AG10803 (cell line): ENCODE measurements at places on chromosomes 2 and 18.

DNA sequence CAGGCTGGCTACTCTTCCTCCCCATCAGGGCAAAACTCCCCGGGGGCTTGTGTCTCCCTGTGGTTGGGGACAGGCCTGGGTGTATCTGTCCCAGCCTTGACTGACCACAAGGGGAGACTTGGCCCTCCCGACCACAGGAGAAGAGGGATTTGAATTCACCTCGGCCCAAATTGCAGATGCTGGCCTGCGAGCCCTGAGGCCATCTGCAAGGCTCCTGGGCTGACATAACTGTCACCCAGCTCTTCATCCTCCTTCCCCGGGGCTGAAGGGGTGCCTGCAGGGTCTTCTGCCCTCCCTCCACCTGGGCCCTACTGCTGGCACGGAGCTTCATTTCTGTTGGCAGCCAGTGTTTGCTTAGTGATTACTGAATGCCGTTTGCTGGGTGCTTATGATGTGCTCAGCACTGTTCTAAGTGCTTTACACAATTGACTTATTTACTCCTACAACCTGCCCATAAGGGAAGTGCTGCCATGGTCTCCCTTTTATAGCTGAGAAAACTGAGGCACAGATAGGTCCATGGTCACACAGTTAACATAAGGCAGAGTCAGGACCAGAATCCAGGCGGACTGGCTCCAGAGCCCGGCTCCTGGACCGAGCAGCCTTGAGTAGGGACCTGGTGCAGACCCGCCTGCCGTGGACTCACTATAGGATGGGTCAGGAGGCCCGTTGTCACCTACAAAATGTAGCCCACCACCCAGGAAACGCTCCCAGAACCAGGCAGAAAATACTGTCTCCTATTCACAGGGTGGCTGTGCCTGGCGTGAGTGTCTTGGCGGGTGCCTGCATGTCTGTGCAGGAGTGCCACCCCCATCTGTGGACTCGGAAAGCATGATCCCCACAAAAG, 18.9 kb downstream of the STEAP3 start:
- DNase-seq: no peak

DNA sequence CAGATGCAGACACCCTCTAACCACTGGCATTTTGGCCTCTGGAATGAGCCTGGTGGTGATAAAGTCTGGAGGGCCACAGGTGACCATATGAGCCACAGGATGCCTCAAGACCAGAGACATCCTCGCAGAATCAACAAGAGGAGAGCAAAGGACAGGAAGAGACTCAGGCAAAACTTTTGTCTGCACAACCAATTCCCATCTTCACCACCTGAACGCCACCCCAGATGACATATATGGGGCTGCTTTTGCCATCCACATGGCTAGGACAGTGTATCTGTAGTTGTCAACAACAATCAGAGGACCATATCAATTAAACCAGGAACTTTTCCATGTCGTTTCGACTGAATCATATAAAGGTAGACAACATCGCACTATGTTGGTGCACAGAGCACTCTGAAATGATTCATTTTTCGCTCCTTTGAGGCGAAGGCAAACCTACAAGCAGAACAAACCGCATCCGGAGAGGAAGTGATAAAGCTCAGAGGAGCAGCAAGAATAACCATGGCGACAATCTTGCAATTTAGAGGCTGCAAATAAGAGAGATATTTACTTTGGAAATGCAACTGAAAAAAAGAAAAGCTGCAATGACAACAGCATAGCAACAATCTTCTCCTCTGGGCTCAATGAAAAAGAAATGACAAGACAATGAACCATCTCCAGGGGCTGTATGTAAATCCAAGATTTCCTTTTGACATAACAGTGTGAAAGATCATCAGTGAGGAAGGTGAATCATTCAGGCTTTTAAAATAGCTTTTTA, 204.5 kb downstream of the ARL4C start:
- DNase-seq: no peak

DNA sequence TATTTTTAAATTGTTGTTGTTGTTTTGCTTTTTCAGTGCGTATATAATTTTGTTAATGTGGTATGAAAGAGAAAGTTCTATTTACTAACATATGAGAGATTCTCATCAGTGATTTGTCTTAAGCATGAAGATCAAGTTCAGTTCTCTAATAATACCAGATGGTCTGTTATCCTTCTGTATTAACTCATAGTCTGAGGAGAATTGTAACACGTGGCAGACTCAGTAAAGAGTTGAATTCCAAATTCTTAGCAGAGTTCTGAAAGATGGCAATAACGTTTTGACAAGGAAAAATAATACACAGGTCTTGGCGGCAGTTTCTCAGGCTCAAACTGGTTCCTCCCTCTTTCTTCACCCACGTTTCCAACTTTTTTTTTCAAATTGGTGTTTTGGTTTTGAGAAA, 17.2 kb upstream of the COL3A1 start:
- no peak for DNase-seq

- no peak for DNase-seq
These were observed 12.4 kb downstream of the YWHAQ start for GRCh38 chr2:9618410-9618809.

GRCh38 chr2:215410932-215411285, 25.0 kb downstream of the FN1 start:
- peak; percentile 96 for DNase-seq

GRCh38 chr2:172429301-172429968, 2.0 kb downstream of the ITGA6 start:
- DNase-seq: peak; percentile 36

DNA sequence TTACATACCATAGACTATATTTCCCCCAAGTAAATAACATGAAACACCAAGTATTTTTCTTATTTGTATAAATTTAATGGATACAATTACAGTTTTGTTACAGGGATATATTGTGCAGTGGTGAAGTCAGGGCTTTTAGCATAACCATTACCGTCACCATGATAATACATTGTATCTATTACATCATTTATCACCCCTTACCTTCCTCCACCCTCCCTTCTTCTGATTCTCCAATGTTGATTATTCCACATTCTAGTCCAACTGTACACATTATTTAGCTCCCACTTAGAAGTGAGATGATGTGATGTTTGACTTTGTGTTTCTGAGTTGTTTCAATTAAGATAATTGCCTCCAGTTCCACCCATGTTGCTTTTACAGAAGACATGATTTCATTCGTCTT, 35.2 kb upstream of the NETO1 start:
- no peak for DNase-seq

- no peak for DNase-seq
These were observed 4.4 kb downstream of the KLHL41 start for GRCh38 chr2:169513926-169514325.

DNA sequence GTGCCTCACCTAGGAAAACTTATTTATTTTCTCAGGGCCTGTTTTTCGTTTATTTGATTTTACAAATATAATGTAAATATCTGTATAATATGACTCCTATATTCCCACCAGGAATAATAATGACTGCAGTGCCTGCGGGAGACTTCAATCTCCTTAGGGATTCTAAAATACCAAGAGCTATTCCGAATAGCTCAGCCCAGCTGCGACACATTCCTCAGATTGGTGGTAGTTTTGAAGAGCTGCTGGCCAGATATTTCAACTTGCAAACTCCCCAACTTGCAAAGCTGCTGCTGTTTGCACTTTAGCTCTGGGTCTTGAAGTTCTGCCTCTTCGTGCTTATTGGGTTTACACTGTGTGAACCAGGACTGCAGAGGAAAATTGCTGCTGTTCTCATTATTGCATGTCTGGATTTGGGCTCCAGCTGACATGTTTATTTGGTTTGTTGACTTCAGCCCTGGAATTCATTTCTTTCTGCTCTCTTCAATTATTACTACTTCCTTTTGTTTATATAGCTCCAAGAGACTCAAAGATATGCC, 480.2 kb upstream of the CHST9 start:
- no peak for DNase-seq

DNA sequence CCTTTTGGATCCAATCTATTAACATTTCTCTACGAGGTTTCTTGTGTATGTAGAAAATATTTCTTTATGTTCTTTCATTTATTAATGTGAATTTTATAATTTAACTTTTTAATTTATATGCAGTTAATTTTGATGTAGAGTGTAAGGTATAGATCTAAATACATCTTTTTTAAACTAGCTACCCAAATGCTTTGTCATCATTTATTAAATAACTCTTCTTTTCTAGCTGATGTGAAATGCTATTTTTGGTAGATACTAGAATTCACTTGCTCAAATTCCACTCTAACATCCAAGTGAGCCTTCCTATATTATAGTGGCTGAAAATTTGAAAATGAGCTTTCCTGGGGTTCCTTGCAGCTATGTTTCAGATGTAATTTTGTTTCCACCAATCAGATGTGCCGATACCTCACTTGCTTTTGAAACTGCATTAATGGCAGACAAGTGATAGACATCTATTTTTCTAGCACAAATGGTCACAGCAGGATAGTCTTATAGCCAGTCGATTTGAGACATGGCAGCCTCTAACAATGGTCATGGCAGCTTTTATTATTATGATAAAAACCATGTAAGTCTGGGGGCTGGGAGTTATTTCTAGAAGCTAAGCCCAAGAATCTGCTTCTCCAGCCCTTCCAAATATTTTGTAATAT, 10.9 kb upstream of the ICOS start:
- no peak for DNase-seq

DNA sequence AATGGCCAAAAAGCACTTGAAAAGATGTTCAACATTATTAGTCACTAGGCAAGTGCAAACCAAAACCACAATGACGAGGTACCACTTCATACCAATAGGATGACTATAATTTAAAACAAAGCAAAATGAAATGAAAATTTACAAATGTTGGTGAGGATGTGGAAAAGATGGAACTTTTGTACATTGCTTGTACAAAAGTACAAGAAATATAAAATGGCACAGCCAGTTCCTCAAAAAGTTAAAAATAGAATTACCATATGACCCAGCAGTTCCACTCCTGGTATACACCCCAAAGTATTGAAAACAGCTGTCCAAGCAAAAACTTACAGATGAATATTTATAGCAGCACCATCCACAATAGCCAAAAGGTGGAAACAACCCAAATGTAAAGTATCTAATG, 107.8 kb upstream of the XPO1 start:
- peak; percentile 88 for DNase-seq

- DNase-seq: no peak
These were observed 24.3 kb downstream of the NCOA1 start for GRCh38 chr2:24515335-24515734.

DNA sequence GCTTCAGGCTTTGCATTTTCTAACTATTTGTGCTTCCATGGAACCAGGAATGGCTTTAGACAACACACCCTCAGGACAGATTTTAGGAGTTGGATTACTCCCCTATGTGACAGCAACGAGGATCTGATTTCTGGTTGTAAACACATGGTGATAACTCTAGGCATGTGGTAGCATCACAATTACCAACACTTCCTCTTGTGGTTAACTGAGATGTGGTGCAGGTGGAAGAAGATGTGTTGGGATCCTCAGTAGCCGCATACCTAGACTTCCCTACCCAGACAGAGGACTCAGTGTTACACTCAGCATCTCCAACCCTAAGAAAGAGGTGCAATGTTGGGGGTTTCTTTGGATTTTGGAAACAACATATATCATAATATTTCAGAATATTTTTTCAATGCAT, 234.8 kb downstream of the DOK6 start:
- no peak for DNase-seq

- peak; percentile 86 for DNase-seq
These were observed 28.9 kb downstream of the PXDN start for GRCh38 chr2:1715184-1716013.

GRCh38 chr2:5070257-5070656, 621.9 kb upstream of the SOX11 start:
- DNase-seq: no peak

GRCh38 chr2:164717000-164717803, 95.9 kb upstream of the GRB14 start:
- DNase-seq: peak; percentile 45

DNA sequence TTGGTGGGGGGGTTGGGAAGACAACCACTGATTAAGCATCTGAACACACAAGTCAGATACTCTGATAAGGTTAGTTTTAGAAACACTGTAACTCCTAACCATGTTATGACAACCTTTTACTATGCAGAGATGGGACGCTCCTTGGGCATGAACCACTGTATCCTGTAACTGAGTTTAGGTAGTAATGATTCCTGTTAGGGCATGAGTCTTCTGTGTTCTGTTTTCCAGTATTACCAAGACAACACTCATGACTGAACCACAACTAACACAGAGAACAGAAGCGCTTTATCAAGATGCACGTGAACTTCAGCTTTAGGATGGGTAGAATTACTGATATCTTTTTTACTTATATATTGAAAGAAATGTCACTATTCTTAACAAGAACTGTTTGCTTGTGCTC, 14.1 kb upstream of the CREB1 start:
- no peak for DNase-seq

- DNase-seq: no peak
These were observed 135.4 kb upstream of the SLC39A10 start for GRCh38 chr2:195521589-195521988.

- no peak for DNase-seq
These were observed 229.2 kb downstream of the SEPTIN10 start for GRCh38 chr2:109384308-109385271.
